Substantia nigra (tissue), 51 donors: ENCODE measurements at places on chromosomes 13 and 19.

- no peak for DNase-seq
These were observed 8.8 kb upstream of the GNG7 start for GRCh38 chr19:2711172-2711874.

GRCh38 chr13:98203646-98204326, 26.7 kb upstream of the RNF113B start:
- DNase-seq: no peak

GRCh38 chr13:114173745-114174144, 5.3 kb upstream of the CFAP97D2 start:
- DNase-seq: no peak

DNA sequence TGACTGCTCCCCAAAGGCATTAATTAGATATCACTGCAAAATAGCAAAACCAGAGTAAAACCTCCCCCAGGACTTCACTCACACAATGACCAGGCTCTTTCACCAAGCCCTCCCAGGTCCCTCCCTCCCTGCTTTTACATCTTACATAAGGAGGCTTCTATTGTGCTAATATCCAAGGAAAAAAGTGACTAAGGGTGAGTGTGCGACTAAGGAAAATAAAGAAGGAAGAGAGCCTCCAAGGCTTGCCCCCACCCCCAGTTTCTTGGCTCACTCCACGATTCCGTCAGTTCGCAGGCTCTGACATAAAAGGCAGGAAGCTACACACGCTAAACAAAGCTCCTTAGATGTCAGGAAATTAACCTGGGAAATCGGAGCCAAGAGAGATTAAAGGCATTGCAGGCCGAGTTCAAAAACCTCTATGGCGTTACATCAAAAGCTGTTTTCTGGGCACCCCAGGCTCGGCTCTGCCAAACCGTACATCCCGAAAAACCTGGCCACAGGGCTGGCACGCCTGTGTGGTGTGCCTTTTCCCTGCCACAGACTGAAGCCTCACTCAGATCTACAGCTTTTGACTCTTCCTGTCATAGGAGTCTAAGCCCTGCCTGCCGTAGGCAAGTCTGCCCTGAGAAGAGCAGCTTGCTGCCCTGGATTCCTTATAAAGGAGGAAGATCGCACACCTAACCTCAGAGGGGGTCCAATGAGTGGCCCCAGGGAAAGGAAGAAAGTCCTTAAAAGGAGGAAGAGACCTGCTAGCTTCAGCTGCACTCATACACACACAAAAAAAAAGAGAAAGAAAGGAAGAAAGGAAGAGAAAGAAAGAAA, 67.0 kb upstream of the SERP2 start:
- no peak for DNase-seq

- no peak for DNase-seq
These were observed 1141.8 kb downstream of the SLITRK1 start for GRCh38 chr13:82740442-82740841.

GRCh38 chr13:77872995-77873394, 45.6 kb downstream of the EDNRB start:
- DNase-seq: no peak

DNA sequence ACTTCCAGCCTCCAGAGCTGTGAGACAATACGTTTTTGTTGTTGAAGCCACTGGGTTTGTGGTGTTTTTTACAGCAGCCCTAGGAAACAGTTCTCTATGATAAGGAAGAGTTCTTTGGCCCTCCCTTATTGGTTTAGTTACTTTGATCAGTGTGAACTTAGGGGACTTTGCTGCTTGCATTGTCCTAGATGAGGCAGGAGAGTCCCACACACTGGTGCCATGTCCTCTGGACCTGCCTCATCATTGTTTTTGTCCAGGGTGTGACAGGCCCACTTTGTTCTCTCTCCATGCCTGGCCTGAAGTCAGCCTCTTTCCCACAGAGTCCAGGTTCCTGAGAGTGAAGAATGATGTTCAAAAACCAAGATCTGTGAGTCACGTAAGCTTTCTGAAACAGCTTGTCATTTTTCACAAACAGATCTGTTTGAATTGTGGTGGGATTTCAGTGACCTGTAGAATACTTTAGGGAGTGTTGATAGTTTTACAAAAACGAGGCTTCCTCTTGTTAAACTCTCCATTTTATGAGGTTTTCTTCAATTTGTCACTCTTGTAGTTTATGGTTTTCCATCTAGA, 63.8 kb downstream of the ING1 start:
- no peak for DNase-seq

- DNase-seq: no peak
These were observed 24.3 kb upstream of the INTS6 start for GRCh38 chr13:51477149-51477548.
